Sciatic nerve (tissue), 2 donors: ENCODE measurements at places on chromosomes 7 and 10.
A peak's percentile ranks its signal among the peaks of the same experiment; 100 is the strongest.

DNA sequence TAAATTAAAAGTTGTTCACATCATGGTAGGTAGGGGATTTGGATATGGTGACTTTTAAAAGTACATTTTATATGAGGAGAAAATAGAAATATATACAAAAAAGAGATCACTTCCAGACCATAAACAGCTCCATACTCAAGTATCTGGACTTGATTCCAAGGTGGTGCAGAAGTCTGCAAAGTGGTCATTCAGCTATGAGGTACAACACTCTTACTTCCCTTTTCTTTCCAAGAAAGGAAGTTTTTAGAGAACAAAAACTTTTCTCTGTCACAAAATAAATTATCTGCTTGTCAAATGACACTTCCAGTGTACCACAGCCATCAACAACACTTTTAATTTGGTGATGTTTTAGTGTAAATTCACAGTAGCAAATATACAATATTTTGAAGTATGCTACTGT is 1013.5 kb downstream of the GATA3 start:
- DNase-seq, result no peak

DNA sequence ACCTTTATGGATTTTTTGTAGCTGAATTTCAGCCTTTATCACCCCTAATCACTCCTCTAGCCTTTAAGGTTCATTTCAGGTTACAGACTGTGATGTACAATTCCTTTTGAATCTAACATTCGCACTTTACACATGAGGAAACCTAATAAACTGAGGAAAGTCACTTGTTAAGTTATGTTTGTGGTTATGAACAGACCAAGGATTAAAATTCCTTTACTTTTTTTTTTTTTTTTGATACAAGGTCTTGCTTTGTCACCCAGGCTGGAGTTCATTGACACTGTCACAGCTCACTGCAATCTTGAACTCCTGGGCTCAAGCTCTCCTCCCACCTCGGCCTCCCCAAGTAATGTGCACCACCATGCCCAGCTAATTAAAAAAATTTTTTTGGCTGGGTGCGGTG is 3.6 kb downstream of the MCU start:
- no peak for DNase-seq

GRCh38 chr10:27683226-27683625 is 62.4 kb downstream of the MKX start:
- no peak for DNase-seq

DNA sequence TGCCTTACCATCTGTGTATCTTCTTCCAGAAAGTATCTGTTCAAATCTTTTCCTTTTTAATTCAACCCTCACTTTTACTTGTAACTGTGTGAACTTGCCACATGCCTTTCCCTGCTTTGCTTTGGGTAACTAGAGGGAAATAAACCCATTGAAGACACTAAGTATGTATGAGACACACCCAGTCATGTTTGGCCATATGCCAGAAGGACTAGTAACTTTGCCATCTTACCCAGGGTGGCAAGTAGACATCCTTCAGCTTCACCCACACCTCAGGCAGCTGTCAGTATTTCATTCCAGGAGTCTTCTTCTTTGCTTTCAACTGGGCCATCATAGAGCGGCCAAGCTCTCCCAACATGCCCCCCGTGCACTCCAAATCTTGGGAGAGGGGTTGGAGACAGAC is 323.1 kb downstream of the TNS3 start:
- no peak for DNase-seq

- no peak for DNase-seq
Observed at GRCh38 chr10:123904834-123905409, 13.3 kb upstream of the CPXM2 start.

DNA sequence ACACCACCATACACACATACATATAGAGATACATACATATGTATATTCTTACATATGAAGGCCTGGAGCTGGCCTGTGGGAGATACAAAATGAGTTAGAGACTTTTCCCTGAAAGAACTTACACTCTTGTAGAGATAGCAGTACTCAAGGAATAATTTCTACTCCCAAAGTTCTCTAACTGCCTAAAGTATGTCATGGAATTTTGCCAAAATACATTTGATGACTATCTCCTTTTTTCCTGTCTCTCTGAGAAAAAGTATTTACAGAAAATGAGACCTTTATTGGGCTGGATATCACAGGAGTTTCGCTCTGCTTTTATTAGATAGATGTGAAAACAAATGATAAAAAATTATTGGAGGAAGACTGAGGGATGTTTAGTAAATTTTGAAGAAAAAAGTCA is 220.1 kb downstream of the POU6F2 start:
- DNase-seq, result no peak

DNA sequence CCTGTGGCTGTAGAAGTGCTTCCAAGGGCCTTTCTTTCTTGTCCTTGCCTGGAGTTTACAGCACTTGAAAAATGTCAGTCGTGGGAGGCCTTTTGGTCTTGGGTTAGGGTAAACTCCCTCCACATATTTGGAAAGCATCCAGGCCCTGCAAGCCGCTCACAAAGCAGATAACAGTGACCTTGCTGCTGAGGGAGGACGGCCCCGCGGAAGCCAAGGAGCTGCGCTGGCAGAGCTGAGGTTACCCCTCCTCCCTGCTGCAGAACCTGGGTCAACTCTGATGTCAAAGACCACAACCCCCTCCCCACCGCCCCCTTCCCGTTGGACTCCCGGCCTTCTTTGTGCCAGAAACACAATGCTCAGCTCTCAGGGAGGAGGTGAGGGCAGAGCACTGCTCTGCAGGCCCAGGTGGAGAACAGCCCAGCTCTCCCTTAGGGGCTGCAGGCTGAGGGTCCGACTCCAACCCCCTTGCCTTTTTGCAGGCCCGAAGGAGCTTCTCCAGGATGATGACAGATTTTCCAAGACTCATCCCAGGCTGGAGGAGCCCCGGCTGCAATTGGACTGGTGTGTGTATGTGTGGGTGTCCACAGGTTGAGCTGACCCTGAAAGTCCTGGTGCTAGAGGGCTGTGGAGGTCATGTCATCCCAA is 957.6 kb upstream of the ZNF722 start:
- peak; percentile 23 for DNase-seq
